Stomach (tissue), 19 donors: ENCODE measurements at places on chromosomes 11 and 22. TPM values are rescaled to one million over a fixed set of nuclear protein-coding genes. Genes with fewer than 3 reads are reported as not detected.

DNA sequence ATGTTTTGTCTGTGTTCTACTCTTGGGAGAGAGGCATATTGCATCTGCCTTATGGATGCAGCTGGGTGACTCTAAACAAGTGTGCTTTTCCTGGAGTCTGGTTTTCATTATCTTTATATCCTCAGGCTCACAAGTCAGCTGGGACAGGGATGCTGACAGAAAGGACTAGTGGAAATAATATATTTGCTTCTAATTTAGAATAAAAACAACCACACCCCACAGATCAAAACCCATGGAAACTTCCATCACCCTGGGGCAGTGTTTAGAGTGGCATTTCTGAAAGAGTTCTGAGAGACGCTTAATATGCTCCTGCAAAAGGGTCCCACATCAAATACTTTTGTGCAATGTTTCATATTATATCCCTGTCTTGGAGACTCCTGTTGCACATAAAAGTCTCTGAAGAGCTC, 20.8 kb downstream of the KCNE3 start:
- no peak overlapping the region for H3K27ac ChIP-seq
- no peak overlapping the region for H3K4me3 ChIP-seq
- H3K4me1 ChIP-seq, result peaks cover 19% of the 10 kb centered on the region
- no peaks in the 10 kb centered on the region for H3K36me3 ChIP-seq
- no peaks in the 10 kb centered on the region for H3K27me3 ChIP-seq

DNA sequence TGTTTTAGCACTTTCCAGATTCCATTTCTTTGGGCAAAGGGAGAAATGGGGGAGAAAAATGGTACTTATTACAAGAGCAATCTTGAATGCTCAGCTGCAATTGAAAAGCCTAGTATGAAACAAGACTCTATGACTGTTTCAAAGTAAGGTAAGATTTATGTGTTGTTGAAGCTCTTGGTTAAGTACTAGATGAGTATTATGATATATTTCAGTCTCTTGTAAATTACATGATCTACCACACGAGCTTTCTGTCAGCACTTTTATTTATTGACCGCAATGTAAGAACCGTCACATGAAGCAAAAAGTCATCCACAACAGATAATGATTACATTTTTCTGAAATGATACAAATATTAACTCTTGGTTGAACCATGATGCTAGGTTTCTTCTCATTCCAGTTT, 906.7 kb upstream of the CHORDC1 start:
- no peaks in the 10 kb centered on the region for H3K27me3 ChIP-seq
- H3K36me3 ChIP-seq, result no peaks in the 10 kb centered on the region
- no peak for DNase-seq
- H3K27ac ChIP-seq, result no peak overlapping the region

Gene USH1C
- 4.8 TPM for polyA plus RNA-seq

Gene SSRP1
- 43.5 TPM for polyA plus RNA-seq

GRCh38 chr11:24496386-24496735, 492 bp upstream of the LUZP2 start:
- H3K27me3 ChIP-seq, result no peaks in the 10 kb centered on the region
- peaks cover 12% of the 10 kb centered on the region for H3K4me1 ChIP-seq
- H3K27ac ChIP-seq, result no peak overlapping the region

- no peaks in the 10 kb centered on the region for H3K36me3 ChIP-seq
- no peak for DNase-seq
- H3K4me3 ChIP-seq, result no peak overlapping the region
- H3K4me1 ChIP-seq, result peaks cover 21% of the 10 kb centered on the region
Measured at GRCh38 chr11:116730241-116730561, 42.6 kb downstream of the BUD13 start.

Gene SCUBE2
- polyA plus RNA-seq, result 14.7 TPM
